Endothelial cell of coronary artery (primary cell): ENCODE measurements at places on chromosomes 6 and 20. TPM values are rescaled to one million over a fixed set of nuclear protein-coding genes. Genes with fewer than 3 reads are reported as not detected.

CDH4 gene
- total RNA-seq: 3.4 and 4.3 TPM in 2 replicates

SOX4 gene
- 72.5 and 83.8 TPM in 2 replicates for total RNA-seq

DEFB112 gene
- total RNA-seq: not detected in 2 replicates

HFE gene
- 2.4 and 5.3 TPM in 2 replicates for total RNA-seq

SEMG1 gene
- not detected in 2 replicates for total RNA-seq

SIRPB1 gene
- total RNA-seq: 0.81 and 1.0 TPM in 2 replicates

PAK5 gene
- not detected in 2 replicates for total RNA-seq

TOX2 gene
- 2.4 and 2.8 TPM in 2 replicates for total RNA-seq

SCRT2 gene
- not detected in 2 replicates for total RNA-seq

GLYATL3 gene
- not detected in 2 replicates for total RNA-seq

RBL1 gene
- 7.8 and 8.6 TPM in 2 replicates for total RNA-seq

SPATS1 gene
- not detected in 2 replicates for total RNA-seq

EDN3 gene
- not detected in 2 replicates for total RNA-seq

RNF144B gene
- 97.6 and 118 TPM in 2 replicates for total RNA-seq

LAMA2 gene
- 4.0 and 25.0 TPM in 2 replicates for total RNA-seq

ID1 gene
- total RNA-seq: 223 and 245 TPM in 2 replicates

CDH26 gene
- under 0.01 TPM in 1 of 2 replicates, not detected in the other for total RNA-seq

CTAGE9 gene
- not detected in 2 replicates for total RNA-seq

RHAG gene
- total RNA-seq: not detected in 2 replicates

C4B gene
- 0.63 and 1.8 TPM in 2 replicates for total RNA-seq

NDRG3 gene
- total RNA-seq: 13.2 and 14.8 TPM in 2 replicates

IL17A gene
- total RNA-seq: not detected in 2 replicates

ARFGEF3 gene
- total RNA-seq: 1.7 and 4.8 TPM in 2 replicates

PRSS16 gene
- not detected in 2 replicates for total RNA-seq

B3GAT2 gene
- total RNA-seq: under 0.01 TPM in 1 of 2 replicates, not detected in the other

COQ3 gene
- total RNA-seq: 3.0 and 4.8 TPM in 2 replicates

ADGRF5 gene
- total RNA-seq: 2.0 and 6.2 TPM in 2 replicates

OXT gene
- total RNA-seq: not detected in 2 replicates

THEMIS gene
- not detected in 2 replicates for total RNA-seq

SPATA25 gene
- 0.63 and 0.75 TPM in 2 replicates for total RNA-seq

RBBP8NL gene
- not detected in 2 replicates for total RNA-seq

ZNF334 gene
- 0.36 and 1.2 TPM in 2 replicates for total RNA-seq

EMILIN3 gene
- total RNA-seq: under 0.01 TPM in 1 of 2 replicates, not detected in the other

BEND6 gene
- 1.1 and 1.7 TPM in 2 replicates for total RNA-seq

TRIM40 gene
- total RNA-seq: not detected in 2 replicates

GABRR1 gene
- total RNA-seq: not detected in 2 replicates

CST1 gene
- total RNA-seq: 0.18 and 0.38 TPM in 2 replicates

PM20D2 gene
- total RNA-seq: 5.8 and 6.8 TPM in 2 replicates

SLC22A23 gene
- total RNA-seq: 4.4 and 9.0 TPM in 2 replicates

FLRT3 gene
- total RNA-seq: 0.18 and 0.94 TPM in 2 replicates

C6orf120 gene
- 17.7 and 22.5 TPM in 2 replicates for total RNA-seq

PBOV1 gene
- total RNA-seq: not detected in 2 replicates

STK4 gene
- 17.4 and 26.2 TPM in 2 replicates for total RNA-seq

APOBEC2 gene
- not detected in 2 replicates for total RNA-seq

PNPLA1 gene
- total RNA-seq: not detected in 2 replicates

MUC22 gene
- not detected in 2 replicates for total RNA-seq

ADIG gene
- total RNA-seq: not detected in 2 replicates

KIFC1 gene
- total RNA-seq: 8.0 and 25.3 TPM in 2 replicates

HLA-G gene
- total RNA-seq: not detected in 2 replicates

CFAP61 gene
- not detected in 2 replicates for total RNA-seq

TREM1 gene
- not detected in 2 replicates for total RNA-seq

ADAM33 gene
- total RNA-seq: 0.09 TPM in 1 of 2 replicates, not detected in the other

GJA10 gene
- total RNA-seq: not detected in 2 replicates

PTCHD4 gene
- 2.7 and 8.4 TPM in 2 replicates for total RNA-seq

DAAM2 gene
- total RNA-seq: under 0.01 and 0.38 TPM in 2 replicates

IMPG1 gene
- not detected in 2 replicates for total RNA-seq

GSTA2 gene
- total RNA-seq: not detected in 2 replicates

TXLNB gene
- 0.18 and 0.19 TPM in 2 replicates for total RNA-seq
